CD4-positive, alpha-beta T cell treated with Interleukin-6 at 100 ng/mL for 8 hours (primary cell): ENCODE measurements at places on chromosomes 6 and 20.

DNA sequence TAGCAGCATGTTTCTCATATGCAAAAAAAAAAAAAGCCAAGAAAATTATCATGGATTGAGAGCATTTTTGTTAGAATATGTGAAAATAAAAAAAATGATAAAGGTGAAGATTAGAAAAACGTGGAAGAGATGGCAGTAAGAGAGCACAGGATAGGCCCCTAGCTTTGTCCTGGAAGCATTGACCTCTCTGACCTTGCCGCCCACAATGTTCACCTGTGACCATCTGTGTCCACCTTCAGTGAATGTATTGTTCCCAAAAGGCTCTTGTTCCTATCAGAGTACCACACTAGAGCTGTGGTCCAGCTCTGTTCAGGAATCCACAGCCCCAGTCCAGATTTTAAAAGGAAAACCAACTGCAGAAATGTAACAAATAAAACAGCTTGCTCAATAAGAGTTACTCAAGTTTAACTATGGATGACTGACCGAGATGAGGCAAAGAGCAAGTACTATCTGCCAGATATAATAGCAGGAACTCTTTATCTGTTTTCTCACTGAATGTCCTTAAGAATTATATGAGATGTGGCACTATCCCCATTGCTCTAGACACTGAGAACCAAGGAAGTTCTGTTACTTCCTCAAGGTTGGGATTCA is 287.7 kb upstream of the STXBP5 start:
- no peak for DNase-seq

- DNase-seq: no peak
Measured at GRCh38 chr20:60113024-60113724, 155.0 kb downstream of the CDH26 start.

DNA sequence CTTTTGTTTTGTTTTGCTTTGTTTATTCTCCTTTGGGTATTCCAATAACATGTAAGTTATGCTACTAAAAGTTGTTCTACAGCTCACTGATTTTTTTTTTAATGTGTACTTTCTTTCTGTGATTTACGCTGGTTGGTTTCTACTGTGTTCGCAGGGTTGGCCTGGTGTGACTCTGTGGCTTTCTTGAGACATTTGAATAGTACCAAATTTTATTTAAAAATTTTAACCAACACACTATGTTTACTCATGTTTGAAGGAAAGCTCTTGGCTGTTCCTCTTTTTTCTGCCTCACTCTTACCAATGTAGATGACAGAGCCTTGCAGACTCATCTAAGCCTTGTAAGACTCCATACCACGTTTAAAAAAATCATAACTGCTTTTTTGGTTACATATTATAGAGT is 1784.9 kb upstream of the DEFB115 start:
- DNase-seq: no peak

DNA sequence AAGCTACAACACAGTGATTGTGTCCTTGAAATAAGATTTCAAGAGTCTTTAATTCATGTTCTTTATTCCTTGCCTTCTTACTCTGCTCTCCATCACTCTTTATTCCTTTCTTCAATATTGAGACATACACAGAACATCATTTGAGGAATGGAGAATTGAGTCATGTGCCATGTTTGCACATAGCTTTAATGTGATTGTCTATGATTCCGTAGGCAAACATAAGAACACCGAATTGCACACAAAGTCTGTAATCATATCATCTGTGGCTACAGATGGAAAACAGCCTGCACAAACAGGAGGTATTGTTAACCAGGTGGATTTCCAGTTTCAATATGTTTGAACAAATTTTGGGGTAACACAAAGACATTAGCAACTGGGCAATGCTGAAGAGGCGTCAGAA is 571.6 kb upstream of the GJE1 start:
- DNase-seq: no peak

DNA sequence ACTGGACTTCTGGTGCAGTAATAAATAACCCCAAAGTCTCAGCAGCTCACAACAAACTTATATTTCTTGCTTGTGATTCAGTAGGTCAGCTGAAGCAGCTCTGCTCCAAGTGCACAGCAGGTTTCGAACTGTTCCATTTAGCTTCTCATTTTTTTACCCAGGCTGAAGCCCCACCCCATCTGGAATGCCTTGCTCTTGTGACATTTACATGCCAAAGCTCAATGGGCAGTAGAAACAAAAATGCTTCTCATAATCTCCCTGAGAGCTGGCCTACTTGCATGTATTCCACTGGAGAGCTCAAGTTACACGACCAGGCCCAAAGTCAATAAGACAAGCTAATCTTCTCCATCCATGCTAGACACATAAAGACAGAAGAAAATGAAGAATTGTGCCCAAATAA is 165.2 kb downstream of the HAO1 start:
- no peak for DNase-seq

- no peak for DNase-seq
Measured at GRCh38 chr20:44700306-44700705, 14.9 kb upstream of the CCN5 start.

DNA sequence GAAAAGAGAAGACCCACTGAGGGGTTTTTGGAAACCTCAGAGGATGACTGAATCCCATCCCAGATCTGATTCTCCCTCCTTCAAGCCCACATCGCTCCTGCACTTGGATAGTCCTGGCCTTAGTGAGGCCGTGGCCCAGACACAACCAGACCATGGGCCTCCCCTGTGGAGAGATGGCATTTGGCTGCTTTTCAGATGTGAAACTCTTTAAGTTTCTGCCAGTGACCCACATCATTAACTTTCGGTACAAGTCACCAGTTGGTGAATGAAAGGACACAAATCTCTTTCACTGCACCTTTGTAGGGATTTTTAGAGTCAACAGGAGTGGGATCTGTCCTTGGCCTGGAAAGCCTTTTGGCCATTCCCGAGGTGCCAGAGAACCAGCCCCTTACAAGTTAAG is 116.6 kb downstream of the SASH1 start:
- no peak for DNase-seq

DNA sequence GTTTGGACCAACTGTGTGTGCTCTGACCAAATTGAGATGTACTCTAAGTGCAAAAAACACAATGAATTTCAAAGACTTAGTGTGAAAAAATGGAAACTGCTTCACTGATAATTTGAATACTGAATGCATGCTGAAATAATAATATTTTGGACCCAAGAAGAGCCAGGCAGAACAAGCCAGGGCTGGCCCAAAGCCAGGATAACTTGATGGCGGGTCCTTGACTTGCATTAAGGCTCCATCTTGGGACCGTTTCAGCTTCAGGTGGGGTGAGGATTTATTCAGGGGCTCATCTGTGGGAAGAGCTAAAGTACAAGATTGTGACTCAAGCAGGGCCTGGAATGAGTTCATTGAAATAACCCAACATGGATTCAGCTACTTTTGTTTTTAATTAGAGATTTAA is 921.9 kb downstream of the QKI start:
- DNase-seq: no peak
